Caudate nucleus (tissue), 63 donors: ENCODE measurements at places on chromosomes 16 and 17.

DNA sequence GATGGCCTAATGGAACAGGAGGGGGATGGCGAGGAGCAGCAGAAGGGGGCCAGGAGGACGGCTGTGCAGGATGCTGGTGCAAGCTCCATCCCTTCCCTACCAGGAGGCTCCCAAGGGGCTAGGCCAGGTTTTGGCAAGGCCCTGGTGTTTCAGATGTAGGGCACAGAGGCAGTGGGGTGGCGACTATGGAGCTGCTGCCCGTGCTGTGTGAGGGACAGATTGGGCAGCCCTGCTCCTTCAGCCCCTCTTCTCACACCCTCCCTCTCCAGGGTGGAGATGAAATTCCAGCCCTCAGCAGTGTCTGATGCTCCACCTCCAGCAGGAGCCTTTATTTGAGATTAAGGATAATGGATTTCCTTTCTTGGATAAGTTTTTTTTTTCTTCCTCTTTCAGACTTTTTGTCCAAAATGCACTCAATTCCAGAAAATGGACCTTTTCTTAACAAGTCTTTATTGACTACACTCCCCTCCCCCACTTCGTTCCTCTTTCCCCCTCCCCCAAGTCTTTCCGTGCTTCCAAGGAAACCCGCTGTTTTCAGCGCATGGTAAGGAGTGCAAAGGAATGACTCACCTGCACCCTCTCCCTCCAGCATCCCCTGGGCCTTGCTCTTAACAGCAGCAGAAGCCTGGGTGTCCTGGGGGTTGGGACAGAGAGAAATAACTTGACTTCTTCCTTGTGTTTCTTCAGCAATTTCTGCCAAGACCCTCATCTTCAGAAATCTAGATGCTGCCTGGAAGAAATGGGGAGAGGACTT is 95.2 kb downstream of the CCDC182 start:
- DNase-seq: no peak

GRCh38 chr17:41885733-41886132 is 20.5 kb upstream of the KLHL11 start:
- no peak for DNase-seq

DNA sequence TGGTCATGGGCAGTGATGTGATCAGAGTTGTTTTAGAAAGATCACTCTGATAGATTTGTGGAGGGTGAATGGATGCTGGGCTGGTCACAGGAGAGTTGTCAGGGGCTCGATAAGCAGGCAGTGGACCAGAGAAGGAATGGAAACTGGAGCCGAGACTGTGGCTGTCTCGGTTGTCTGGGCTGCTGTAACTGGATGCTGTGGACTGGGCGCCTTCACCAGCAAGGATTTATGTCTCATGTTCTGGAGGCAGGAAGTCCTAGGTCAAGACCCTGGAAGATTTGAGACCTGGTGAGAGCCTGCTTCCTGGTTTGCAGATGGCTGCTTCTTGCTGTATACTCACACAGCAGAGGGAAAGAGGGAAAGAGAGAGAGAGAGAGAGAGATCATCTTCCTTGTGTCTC is 203.6 kb downstream of the HS3ST4 start:
- DNase-seq: no peak

DNA sequence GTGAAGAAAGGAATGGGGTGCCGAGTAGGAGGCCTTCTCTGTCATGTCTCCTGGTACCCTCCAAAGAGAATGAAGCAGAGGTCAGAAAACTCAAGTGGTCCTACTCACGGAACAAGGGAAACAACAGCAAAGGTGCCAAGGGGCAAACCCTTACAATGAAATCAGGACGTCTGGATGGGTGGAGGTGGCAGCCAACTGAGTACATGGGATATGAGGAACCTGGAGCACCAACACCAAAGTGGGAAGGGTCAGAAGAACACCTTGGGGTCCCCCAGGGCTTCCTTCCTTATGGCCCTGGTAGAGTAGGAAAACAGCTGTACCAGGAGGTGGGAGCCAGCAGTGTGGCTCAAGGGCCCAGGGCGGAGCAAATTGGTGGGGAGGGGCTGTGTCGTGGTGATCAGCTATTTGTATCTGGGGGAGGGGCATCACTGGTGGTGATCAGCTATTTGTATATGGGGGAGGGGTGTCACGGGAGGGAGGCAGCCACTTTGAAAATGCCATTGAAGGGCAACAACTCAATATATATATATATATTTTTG is 643 bp downstream of the HIGD1B start:
- DNase-seq: no peak

GRCh38 chr16:255183-255582 is 20.6 kb downstream of the RGS11 start:
- DNase-seq: no peak

DNA sequence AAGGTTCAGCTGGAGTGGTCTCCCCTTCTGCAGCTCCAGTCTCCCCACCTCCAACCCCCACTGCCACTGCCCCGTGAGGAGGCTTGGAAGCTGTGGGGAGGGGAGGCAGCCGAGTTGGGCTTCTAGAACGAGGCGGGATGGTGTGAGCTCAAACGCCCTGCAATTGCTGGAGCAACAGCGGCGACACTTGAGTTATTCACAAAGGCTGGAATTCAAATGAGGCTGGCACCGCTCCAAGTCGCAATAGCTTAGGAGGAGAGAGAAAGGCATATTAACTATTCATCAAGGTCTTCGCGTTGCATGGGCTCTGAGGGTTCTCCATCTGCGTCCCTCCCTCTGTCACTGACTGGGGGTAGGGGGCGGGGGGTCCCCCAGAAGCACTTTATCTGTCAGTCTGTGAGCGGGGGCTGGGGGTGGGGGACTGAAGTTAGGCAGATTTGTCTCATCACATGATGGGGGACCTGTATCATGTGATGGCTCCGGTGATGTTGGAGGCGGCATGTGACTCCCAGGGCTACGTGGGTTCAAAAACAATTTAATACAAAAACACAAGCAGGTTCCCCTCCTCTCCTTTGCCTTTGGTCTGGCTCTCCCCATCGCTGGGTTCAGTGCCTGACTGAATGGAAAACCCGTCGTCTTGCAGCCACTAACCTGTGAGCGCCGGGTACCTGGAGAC is 70.5 kb downstream of the RBBP6 start:
- peak; percentile 67 for DNase-seq

GRCh38 chr16:65254144-65254543 is 132.3 kb upstream of the CDH11 start:
- no peak for DNase-seq

DNA sequence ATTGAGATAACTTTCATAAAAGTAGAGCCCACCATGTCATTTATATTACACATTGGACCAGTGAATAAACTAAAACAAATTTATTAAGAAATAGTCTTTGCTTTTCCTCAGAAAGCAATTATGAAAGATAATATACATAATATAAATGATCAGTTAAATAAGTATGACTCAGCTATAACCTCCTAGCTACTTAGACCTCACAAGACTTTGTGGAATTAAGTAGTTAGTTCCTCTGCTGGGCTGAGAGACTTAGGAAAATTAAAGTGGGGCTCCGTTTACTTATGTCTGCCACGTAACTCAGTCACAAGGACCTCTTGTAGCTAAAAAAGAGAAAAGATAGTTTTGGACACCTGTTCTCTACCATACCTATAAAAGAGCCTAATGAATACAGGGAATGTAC is 76.9 kb downstream of the MRTFB start:
- no peak for DNase-seq

GRCh38 chr16:1993731-1994131 is 4.0 kb downstream of the SYNGR3 start:
- DNase-seq: no peak

DNA sequence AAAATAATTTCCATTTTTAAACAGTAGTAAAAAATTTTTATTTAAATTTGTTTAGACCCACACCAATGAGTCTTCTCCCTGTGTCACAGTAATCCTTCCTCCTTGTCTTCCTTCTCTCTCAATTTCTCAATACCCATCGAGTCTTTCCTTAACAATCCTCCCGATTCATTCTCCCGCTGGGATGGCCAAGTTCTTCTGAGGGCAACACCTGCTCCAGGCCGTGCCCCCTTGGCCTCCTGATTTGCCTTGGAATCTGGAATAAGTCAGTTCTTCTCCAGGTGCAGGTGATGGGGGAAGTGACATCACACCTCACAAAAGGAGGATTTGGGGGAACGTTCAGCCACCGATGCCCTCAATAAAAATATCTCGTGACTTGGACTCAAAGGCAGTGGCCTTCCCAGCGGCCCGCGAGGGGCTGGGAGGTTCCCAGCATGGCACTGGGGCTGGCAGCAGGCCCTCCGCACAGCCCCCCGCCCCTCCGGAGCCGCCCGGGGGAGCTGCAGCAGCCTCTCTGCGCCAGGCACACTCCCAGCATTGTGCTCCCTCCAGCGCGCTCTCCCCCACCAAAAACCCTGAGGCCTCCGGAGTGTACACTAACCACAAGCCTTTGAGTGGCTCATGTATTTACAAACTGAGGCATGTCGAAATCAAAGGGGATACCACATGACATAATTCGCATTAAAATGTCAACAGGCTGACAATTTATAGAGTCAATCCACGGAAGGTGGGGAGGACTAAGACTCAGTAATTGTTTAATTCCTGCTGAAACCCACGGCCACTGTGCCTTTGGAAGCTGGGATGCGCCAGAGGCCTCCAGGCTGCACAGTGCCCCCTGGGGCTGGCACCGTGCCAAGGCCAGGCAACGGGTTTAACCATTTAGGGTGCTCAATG is 120.5 kb downstream of the ZFHX3 start:
- no peak for DNase-seq

DNA sequence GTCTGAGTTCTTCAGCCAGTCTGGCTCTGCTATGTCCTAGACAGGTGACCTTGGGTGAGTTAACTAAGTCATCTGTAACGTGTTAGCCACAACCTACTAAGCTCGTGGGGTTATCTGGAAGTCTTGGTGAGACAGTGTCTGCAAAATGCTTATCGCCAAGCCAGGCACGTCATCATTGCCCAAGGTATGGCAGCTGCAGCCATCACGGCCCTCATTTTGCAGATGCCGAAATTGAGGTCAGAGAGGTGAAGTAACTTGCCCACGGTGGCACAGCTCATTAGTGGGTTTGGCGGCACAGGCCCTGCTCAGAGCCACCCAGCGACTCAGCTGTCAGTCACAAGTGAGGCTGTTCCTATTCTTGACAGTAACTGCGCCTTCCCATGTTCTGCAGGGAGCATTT is 79.8 kb downstream of the CMIP start:
- no peak for DNase-seq

GRCh38 chr17:37446027-37446426 is 39.3 kb downstream of the TADA2A start:
- no peak for DNase-seq

GRCh38 chr16:25614716-25615265 is 77.0 kb upstream of the HS3ST4 start:
- DNase-seq: no peak

DNA sequence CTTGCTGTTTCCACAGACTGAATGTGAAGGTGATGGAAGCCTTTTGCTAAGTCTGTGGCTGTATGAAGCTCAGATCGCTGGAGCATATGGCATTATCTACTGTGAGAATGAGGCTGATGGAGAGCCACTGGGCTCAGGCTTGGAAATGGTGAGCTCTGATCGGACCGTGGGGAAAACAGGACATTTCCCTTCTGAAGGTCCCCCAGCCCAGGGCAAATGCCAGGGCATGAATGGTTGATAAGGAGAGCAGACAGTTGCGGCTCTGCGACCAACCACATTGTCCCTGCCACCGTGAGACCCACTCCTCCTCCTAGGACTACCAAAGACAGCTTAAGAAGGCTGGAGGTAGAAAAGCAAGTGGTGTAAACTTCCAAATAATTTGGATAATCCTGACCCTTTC is 4.7 kb upstream of the CUEDC1 start:
- DNase-seq: no peak

- no peak for DNase-seq
Observed at GRCh38 chr16:4918781-4919251, 18.1 kb downstream of the PPL start.

GRCh38 chr17:7530023-7530900 is 18.6 kb upstream of the TNFSF12 start:
- DNase-seq: no peak

GRCh38 chr17:28491860-28492259 is 14.3 kb upstream of the FOXN1 start:
- no peak for DNase-seq

DNA sequence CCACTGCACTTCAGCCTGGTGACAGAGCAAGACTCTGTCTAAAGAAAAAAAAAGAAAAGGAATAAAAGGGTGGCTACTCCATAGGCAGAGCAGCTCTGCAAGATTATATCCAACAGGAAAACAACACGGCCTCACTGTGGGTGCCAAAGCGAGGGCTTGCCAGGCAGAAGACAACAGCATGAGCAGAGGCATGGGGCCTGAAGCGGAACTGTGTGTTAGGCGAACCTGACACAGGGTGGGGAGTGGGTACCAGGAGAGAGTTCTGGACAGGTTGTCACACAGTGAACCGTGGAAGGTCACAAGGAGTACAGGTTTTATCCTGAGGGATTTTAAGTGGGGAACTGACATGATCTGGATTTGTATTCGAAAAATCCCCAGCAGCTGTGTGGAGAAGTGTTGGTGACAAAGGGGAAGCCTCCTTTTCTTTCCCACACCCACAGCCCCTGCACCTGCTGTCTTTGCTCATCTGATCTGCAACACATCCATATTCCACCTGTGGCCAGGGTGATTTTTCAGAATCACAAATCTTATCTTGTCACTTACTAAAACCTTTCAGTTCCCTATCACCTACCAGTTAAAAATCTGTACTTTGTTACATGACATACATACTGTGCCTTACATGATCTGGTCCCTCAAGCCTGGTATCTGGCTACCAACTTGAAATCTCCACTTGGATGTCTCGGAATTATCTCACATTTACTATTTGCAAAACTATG is 23.2 kb upstream of the ARHGAP17 start:
- DNase-seq: no peak

- no peak for DNase-seq
Observed at GRCh38 chr16:13906168-13907089, 13.5 kb upstream of the ERCC4 start.

GRCh38 chr16:9135797-9136196 is 44.4 kb downstream of the HAPSTR1 start:
- DNase-seq: no peak

- DNase-seq: no peak
Observed at GRCh38 chr17:59074494-59074893, 32.2 kb downstream of the TRIM37 start.

- no peak for DNase-seq
Observed at GRCh38 chr16:68860978-68861892, 17.9 kb downstream of the TANGO6 start.

- DNase-seq: no peak
Observed at GRCh38 chr17:35479271-35479670, 30.7 kb upstream of the SLFN13 start.
